ENCODE measurements at places on chromosomes 12 and 14. TPM values are rescaled to one million over a fixed set of nuclear protein-coding genes. Genes with fewer than 3 reads are reported as not detected.

- H3K27ac ChIP-seq = no peak overlapping the region
- no peaks in the 10 kb centered on the region for H3K27me3 ChIP-seq
- DNase-seq = no peak
- H3K4me3 ChIP-seq = no peak overlapping the region
- no peaks in the 10 kb centered on the region for H3K4me1 ChIP-seq
These were observed 19.5 kb downstream of the TRAF3 start for GRCh38 chr14:102796661-102797190.

The PPP1R1A gene
- total RNA-seq = 3.2 TPM

- H3K4me3 ChIP-seq = no peak overlapping the region
- H3K4me1 ChIP-seq = no peaks in the 10 kb centered on the region
- H3K27ac ChIP-seq = no peak overlapping the region
- no peak for DNase-seq
- no peaks in the 10 kb centered on the region for H3K36me3 ChIP-seq
- H3K27me3 ChIP-seq = no peaks in the 10 kb centered on the region
These were observed 7.4 kb upstream of the IKZF4 start for GRCh38 chr12:56013482-56013881.

DNA sequence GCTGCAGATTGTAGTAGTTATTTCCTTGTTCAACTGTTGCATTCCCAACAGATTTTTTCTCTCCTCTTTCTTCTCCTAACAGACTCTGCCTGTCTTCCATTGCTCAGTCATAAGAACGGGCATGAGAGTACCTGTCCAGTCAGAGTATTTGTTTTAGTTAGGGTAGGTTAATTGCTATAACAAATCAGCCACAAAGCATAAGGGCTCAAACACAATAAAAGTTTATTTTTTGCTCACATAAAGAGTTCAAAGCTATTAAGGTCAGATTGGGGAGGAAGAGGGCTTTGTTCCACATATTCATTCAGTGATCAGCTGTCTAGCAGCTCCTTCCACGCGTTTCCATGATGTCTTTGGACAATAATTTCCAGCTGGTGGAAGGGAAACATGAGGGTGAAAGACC, 92.8 kb upstream of the PLXNC1 start:
- no peak for DNase-seq
- H3K27me3 ChIP-seq = no peaks in the 10 kb centered on the region
- no peak overlapping the region for H3K4me3 ChIP-seq
- no peaks in the 10 kb centered on the region for H3K4me1 ChIP-seq
- no peak overlapping the region for H3K27ac ChIP-seq
- H3K36me3 ChIP-seq = no peaks in the 10 kb centered on the region

The GALNT9 gene
- 1.5 TPM for total RNA-seq

- H3K4me3 ChIP-seq = no peak overlapping the region
- H3K27ac ChIP-seq = no peak overlapping the region
- no peaks in the 10 kb centered on the region for H3K4me1 ChIP-seq
- DNase-seq = no peak
- no peaks in the 10 kb centered on the region for H3K27me3 ChIP-seq
- H3K36me3 ChIP-seq = no peaks in the 10 kb centered on the region
These were observed 36.1 kb upstream of the SLC16A7 start for GRCh38 chr12:59559696-59560095.

DNA sequence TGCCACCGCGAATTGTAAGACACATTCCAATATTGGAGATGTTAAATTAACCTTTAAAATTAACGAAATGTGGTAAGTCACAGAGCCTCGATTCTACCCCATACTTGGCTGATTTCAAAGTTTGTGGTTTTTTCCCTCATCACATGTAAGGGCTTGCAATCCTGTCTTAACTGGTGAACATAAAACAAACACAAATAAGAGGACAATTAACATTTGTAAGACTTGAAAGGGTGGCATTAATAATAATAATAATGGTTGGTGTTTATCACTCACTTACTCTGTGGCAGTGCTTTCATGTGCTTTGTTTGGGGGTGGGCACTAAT, 26.6 kb downstream of the PPFIBP1 start:
- peak overlapping the region; percentile 76 for H3K27ac ChIP-seq
- H3K27me3 ChIP-seq = no peaks in the 10 kb centered on the region
- H3K4me3 ChIP-seq = no peak overlapping the region
- H3K4me1 ChIP-seq = peaks cover 11% of the 10 kb centered on the region
- DNase-seq = no peak

GRCh38 chr12:93653079-93653478, 24.1 kb upstream of the CRADD start:
- H3K27ac ChIP-seq = no peak overlapping the region
- H3K4me3 ChIP-seq = no peak overlapping the region
- no peaks in the 10 kb centered on the region for H3K4me1 ChIP-seq

DNA sequence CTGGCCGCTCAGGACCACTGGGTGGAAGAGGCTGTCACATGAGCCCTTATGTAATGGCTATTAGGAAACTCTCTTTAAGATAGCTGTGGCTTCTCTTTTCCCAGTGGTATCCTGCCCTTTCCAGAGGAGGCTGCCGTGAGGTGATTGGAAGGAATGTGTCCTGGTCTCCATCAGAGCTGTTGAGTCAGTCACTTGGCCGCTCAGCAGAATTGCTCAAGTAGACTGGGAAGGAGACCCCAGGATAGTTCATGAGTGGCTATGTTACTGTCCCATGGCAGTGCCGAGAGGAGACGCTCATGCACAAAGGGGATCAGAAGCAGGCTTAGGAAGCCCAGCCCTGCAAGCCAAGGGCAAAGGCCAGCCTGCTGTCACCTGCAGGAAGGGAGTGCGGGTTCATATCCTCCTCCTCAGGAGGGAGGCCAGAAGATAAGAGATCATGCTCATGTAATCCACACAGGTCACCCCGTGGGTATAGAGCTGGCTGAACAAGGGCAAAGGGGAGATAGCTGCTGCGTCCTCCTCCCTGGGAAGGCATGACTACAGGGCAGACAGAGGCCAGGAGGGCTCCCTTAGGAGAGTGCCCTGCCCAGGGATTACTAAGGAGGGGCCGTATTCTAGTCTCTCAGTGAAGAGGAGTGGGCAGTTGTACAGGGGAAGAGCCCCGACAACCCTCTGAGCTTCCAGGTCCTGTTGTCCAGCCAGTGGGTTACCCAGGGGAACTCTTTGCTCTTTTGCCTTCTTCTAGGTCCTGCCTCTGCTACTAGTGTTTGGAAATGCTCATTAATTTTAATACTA, 137.0 kb upstream of the MAX start:
- H3K27ac ChIP-seq = no peak overlapping the region
- no peak overlapping the region for H3K4me3 ChIP-seq
- no peaks in the 10 kb centered on the region for H3K36me3 ChIP-seq
- DNase-seq = no peak
- no peaks in the 10 kb centered on the region for H3K4me1 ChIP-seq

GRCh38 chr12:16389594-16389993, 42.1 kb downstream of the MGST1 start:
- no peak overlapping the region for H3K27ac ChIP-seq
- no peaks in the 10 kb centered on the region for H3K4me1 ChIP-seq
- DNase-seq = no peak
- no peaks in the 10 kb centered on the region for H3K27me3 ChIP-seq

DNA sequence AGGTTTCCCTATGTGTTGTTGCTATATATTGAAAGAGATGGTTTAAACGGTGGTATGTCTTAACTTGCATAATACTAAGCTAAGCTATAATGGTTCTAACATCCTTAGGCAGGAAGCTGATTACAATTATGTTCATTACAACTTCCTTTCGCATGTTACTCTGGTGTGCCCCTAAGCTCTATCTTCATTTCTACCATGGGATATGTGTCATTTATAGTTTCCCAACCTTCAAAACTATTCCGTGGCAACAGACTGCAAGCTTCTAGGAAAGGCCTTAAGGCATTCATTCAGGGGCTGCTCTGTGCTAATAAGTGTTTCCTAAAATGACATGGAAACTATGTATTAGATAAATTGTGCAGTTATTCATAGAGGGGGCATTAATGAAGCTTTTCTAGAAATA, 294.6 kb downstream of the GXYLT1 start:
- no peak overlapping the region for H3K27ac ChIP-seq
- no peak overlapping the region for H3K4me3 ChIP-seq
- H3K4me1 ChIP-seq = no peaks in the 10 kb centered on the region
- H3K27me3 ChIP-seq = no peaks in the 10 kb centered on the region

DNA sequence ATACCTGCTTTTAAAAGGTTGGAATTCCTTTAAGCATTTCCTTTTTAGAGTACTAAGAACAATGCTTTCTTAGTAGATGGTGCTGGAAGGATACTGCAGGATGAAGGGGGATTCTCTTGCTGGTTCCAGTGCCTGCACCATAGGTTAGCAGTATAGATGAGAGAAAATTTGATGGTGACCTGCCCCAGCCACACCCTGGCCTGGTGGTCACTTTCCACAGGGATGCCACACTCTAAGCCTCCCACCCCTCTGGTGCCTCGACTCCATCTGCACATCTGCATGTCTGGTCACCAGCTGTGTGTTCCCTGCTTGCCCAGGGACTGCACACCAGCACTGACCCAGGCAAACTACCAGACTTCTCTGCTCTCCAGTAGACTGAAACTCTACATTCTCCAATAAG, 19.1 kb downstream of the SLC2A3 start:
- no peak overlapping the region for H3K27ac ChIP-seq
- no peak overlapping the region for H3K4me3 ChIP-seq
- DNase-seq = no peak
- H3K36me3 ChIP-seq = no peaks in the 10 kb centered on the region

DNA sequence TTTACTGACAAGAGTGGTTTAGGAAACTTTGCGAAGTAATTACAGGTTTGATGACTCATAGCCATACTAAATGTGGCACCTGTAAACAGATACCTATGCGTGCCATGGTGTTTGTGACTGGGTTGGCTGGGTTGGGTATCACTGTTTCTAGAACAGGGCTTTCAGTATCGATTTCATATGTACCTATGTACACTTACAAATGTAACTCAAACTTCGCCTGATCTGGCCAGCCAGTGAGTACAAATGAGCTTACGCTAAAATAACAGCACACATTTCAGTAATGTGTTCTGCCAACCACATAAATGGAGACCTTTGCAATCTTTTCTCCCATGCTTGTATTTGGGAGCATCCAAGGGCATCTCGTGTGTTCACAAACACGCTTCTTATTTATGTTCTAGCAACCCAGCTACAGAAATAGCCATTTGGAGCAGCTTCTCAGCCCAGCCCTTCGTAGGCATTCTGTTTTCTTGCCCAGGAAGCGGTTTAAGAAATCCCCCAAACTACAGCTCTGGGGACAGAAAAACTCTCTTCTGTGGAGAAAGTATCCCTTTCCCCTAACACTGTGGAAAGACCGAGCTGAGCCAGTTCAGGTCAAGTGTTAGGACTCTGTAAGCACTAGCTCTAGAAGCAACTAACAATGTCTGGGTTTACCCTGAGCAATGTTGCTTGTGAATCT, 42.3 kb upstream of the MDM1 start:
- DNase-seq = no peak
- H3K4me1 ChIP-seq = no peaks in the 10 kb centered on the region
- H3K27me3 ChIP-seq = no peaks in the 10 kb centered on the region
- H3K27ac ChIP-seq = no peak overlapping the region

- H3K36me3 ChIP-seq = no peaks in the 10 kb centered on the region
- H3K27ac ChIP-seq = peak overlapping the region; percentile 70
- H3K4me1 ChIP-seq = no peaks in the 10 kb centered on the region
- peak; percentile 36 for DNase-seq
- no peaks in the 10 kb centered on the region for H3K27me3 ChIP-seq
- no peak overlapping the region for H3K4me3 ChIP-seq
These were observed 26.3 kb downstream of the EML1 start for GRCh38 chr14:99819514-99819913.

DNA sequence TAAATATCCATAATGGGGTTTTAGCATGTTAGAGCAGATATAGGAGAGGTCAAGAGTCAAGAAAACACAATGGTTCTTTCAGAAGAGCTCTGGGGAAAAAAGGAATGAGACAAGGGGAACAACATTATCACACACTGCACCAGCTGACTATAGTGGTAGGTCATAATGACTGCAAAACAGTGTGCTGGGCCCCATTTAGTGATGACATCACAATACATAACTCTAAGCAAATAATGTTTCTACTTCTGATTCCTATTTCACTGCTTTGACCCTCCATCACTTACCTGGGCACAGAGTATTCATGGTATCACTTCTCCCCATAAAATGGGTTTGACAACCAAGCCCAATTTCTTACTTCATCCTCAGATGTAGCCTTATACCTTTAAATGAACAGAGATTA, 62.1 kb downstream of the GARIN6 start:
- H3K4me3 ChIP-seq = no peak overlapping the region
- no peaks in the 10 kb centered on the region for H3K36me3 ChIP-seq
- no peak for DNase-seq
- H3K27me3 ChIP-seq = no peaks in the 10 kb centered on the region
- H3K27ac ChIP-seq = no peak overlapping the region

GRCh38 chr12:129873111-129873832, 30.6 kb downstream of the TMEM132D start:
- H3K36me3 ChIP-seq = no peaks in the 10 kb centered on the region
- H3K4me3 ChIP-seq = no peak overlapping the region
- no peaks in the 10 kb centered on the region for H3K27me3 ChIP-seq
- no peak overlapping the region for H3K27ac ChIP-seq

GRCh38 chr12:24127919-24128721, 178.7 kb upstream of the SOX5 start:
- no peaks in the 10 kb centered on the region for H3K36me3 ChIP-seq
- no peak for DNase-seq
- H3K27me3 ChIP-seq = no peaks in the 10 kb centered on the region
- H3K27ac ChIP-seq = no peak overlapping the region
- no peaks in the 10 kb centered on the region for H3K4me1 ChIP-seq

GRCh38 chr12:120140603-120141002, 24.1 kb upstream of the RAB35 start:
- H3K4me1 ChIP-seq = no peaks in the 10 kb centered on the region
- no peak overlapping the region for H3K27ac ChIP-seq
- no peaks in the 10 kb centered on the region for H3K36me3 ChIP-seq
- no peak overlapping the region for H3K4me3 ChIP-seq
- DNase-seq = no peak

GRCh38 chr14:62602712-62603111, 442.5 kb downstream of the KCNH5 start:
- H3K36me3 ChIP-seq = no peaks in the 10 kb centered on the region
- no peak overlapping the region for H3K4me3 ChIP-seq
- DNase-seq = no peak
- H3K27me3 ChIP-seq = no peaks in the 10 kb centered on the region
- no peaks in the 10 kb centered on the region for H3K4me1 ChIP-seq

The IL26 gene
- total RNA-seq = not detected

GRCh38 chr14:102085948-102086708, 716 bp downstream of the HSP90AA1 start:
- no peaks in the 10 kb centered on the region for H3K36me3 ChIP-seq
- peak overlapping the region; percentile 100 for H3K27ac ChIP-seq
- peak overlapping the region; percentile 64 for H3K4me3 ChIP-seq
- no peaks in the 10 kb centered on the region for H3K27me3 ChIP-seq
- H3K4me1 ChIP-seq = peaks cover 17% of the 10 kb centered on the region

The BATF gene
- total RNA-seq = not detected

- DNase-seq = peak; percentile 67
- no peaks in the 10 kb centered on the region for H3K27me3 ChIP-seq
- H3K4me1 ChIP-seq = no peaks in the 10 kb centered on the region
- no peak overlapping the region for H3K4me3 ChIP-seq
- H3K36me3 ChIP-seq = no peaks in the 10 kb centered on the region
These were observed 316.6 kb upstream of the RTL1 start for GRCh38 chr14:101219896-101220703.

- H3K27ac ChIP-seq = no peak overlapping the region
- H3K4me1 ChIP-seq = no peaks in the 10 kb centered on the region
- H3K4me3 ChIP-seq = no peak overlapping the region
- no peaks in the 10 kb centered on the region for H3K27me3 ChIP-seq
- DNase-seq = no peak
- H3K36me3 ChIP-seq = no peaks in the 10 kb centered on the region
These were observed 52.9 kb downstream of the EID3 start for GRCh38 chr12:104356231-104357115.
